ENCODE measurements at places on chromosomes 11 and 22.

GRCh38 chr11:129392995-129393394, 17.3 kb downstream of the BARX2 start:
- DNase-seq: no peak

- no peak for DNase-seq
Measured at GRCh38 chr11:86167499-86168164, 76.9 kb upstream of the EED start.

GRCh38 chr11:65767406-65767805, 13.4 kb downstream of the AP5B1 start:
- DNase-seq: no peak

DNA sequence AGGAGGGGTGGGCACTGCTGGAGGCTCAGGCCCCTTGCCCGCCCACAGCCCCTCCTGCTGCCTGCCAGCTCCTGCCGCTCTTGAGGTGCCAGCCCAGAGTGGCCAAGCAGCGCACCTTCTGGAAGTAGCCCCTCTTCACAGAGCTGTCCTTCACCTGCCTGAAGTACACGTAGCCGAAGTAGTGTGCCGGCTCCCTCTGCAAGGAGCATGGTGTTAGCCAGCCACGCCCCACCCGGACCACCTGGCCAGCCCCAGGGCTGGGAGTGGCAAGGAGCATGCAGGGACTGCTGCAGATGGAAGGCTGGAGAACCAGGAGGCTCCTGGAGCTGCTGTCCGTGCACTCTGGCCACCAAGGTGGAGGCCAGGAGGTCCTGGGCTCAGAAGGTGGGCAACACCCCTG, 9.6 kb downstream of the DENND6B start:
- DNase-seq: no peak

DNA sequence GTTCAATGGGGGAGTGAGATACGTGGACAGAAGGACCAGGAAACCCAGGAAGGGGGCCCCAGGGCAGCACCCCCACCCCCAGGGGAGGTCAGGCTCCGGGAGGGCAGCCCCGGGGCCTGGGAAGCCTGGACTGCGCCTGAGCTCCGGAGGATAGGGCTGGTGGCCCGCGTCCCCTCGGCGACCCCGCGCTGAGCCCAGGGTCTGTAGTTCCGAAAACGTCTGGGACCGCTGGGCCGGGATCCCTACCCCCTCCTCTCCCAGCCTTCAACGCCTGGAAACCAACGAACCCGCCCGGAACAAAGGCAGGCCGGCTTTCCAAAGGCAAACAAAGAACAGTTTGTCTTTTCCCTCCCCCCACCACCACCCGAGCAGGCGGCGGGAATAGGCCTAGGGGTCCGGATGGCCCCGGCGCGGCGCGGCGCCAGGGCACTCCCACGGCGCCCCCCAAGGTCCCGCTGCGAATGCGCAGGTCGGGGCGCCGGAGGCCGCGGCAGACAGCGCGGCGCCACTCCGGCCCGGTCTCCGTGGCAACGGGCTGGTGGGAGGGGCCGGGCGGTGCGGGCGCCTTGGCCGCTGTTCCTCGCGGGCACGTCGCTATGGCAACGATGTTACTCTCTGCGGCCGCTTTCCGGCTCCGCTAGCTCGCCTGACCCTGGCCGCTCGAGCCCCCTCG, 58.5 kb downstream of the IGLL1 start:
- DNase-seq: peak; percentile 11

DNA sequence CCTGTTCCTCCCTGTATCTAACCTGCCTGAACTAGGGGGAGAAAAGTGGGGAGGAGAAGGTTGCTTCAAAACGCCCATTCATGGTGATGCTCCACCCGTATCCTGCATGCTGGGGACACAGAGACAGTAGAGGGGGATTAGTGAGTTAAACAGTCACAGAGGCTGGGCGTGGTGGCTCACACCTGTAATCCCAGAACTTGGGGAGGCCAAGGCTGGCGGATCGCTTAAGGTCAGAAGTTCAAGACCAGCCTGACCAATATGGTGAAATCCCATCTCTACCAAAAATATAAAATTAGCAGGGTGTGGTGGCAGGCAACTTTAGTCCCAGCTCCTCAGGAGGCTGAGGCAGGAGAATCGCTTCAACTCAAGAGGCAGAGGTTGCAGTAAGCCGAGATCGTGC, 1.8 kb upstream of the DENND5A start:
- DNase-seq: no peak

DNA sequence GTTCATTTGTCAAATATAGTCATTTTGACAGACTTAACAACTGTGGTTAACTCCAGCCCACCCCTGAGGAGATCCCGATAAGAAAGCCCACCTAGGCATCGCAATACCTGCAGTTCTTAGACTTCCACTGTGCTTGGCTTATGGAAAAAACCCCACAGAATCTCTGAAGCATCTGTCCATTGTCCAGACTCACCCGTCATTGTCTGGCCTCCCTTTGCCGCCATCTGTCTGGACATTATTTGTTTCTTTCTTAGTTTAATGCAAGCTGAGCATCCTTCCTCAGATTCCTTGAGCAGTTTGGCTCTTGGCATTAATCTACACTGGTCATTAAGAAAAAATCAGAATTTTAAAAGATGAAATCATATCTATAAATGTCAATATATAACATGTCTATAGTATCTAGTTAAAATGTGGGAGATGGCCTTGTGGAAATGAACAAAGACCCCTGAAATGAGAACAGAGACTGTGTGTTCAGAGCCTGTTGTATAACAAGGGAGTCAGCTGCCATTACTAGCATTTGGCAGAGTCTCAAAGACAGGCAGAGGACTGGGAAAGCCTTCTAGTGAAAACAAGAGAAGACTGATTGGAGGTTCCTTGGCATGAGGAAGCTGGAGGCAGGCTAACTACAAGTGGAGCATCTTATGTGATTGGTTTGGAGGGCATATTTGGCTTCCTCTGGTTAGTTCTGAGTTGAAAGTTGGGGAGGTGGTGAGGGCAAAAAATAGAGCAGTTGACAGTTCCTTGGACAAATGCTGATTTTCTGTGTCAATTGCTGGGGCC, 80.4 kb downstream of the SPON1 start:
- DNase-seq: no peak

Measured in GM12878 (cell line).